ENCODE measurements at places on chromosomes 12 and 14.

DNA sequence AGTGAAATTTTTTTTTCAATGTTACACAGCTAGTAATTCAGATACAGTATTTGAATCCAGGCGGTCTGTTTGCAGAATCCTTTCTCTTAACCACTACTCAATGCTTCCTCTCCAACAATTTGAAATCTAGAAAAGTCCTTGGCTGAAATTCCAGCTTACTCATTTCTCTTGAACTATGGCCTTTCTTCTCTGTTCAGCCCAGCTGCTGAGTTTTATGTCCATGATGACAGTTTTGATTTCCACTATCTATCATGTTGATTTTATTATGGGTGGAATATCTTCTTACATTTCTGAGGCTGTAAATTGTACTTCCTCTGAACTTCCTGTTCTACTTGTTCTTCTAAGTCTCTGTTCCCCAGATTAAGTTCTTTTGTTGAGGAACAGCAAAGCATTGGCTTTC lies 315.3 kb downstream of the DIO2 start:
- no peak for DNase-seq

GRCh38 chr14:59086241-59086882 lies 102.1 kb upstream of the DAAM1 start:
- no peak for DNase-seq

GRCh38 chr14:87233806-87234384 lies 759.1 kb downstream of the GALC start:
- no peak for DNase-seq

DNA sequence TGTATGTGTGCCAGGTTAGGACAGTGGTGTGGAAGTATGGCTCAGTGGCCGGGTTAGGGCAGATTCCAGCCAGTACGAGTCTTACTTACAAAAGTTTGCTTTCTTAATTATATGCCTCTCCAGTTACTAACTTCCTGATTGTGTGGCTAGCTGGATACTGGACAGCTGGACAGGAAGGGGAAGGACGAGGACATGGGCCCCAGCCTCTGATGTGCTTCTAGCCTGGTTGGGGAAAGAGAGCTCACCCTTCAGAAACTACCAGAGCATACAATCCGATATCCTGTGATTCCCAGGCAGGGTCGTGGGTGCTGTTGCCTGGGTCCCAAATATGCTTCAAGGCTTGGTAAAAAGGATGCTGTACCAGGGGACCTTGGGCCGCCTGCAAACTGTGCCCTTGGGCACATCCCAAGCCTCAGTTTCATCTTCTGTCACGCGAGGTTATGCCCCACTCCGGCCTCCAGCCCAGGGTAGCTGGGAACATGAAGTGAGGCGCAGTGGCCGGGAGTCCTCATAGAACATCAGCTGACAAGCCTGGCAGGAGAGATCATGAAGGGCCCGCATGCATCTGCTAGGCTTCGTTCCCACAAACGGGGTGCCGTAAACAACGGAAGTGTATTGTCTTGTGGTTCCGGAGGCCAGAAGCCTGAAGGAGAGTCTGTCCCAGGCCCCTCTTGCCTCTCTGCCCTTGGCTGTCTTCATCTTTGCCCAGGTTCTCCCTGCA lies 23.2 kb upstream of the RIN3 start:
- DNase-seq, result no peak

DNA sequence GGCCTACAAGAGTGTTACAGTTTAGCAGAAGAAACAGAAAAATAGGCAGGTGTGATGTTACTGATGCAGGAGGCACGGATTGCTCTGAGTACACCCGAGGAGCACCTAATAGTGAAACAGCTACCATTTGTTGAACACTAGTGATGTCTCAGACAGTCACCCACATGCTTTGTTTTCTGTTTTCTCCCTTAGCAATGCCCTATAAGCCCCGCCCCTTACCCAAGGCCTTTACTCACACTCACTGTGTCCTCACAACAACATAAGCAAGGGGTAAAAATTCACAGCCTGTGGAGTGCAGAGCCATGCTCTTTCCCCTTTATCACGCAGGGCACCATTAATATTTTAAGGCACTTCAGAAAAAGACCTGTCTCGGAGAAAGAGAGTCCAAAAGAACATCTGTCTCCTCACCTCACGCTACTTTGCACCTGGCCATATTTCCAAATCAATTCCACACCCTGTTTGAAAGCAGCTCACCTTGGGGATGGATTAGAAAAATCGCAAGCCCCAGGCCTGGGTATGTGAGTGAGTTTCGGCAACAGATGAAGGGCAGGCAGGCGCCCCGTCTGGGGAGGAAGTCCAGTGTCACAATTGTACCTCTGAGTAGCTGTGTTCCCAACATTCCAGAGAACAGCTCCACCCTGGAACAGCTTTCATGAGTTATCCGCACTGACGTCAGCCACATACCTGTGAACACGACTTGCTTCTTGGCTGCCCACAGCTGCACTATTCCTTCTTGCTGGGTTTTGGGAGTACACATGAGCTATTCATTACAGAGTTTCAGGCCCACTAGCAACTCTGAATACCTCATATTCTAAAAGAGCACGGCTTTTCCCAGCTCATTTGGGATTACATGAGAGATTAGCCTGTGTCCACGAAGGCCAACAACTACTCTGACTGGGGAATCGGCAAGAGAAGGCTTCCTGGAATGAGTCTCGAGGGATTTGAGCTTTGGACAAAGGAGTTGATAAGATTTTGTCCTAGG lies 26.0 kb downstream of the MAPK1IP1L start:
- DNase-seq, result peak; percentile 92

- no peak for DNase-seq
Measured at GRCh38 chr14:77406086-77406485, 17.2 kb downstream of the NOXRED1 start.

GRCh38 chr14:54275997-54276725 lies 120.6 kb upstream of the CDKN3 start:
- no peak for DNase-seq

DNA sequence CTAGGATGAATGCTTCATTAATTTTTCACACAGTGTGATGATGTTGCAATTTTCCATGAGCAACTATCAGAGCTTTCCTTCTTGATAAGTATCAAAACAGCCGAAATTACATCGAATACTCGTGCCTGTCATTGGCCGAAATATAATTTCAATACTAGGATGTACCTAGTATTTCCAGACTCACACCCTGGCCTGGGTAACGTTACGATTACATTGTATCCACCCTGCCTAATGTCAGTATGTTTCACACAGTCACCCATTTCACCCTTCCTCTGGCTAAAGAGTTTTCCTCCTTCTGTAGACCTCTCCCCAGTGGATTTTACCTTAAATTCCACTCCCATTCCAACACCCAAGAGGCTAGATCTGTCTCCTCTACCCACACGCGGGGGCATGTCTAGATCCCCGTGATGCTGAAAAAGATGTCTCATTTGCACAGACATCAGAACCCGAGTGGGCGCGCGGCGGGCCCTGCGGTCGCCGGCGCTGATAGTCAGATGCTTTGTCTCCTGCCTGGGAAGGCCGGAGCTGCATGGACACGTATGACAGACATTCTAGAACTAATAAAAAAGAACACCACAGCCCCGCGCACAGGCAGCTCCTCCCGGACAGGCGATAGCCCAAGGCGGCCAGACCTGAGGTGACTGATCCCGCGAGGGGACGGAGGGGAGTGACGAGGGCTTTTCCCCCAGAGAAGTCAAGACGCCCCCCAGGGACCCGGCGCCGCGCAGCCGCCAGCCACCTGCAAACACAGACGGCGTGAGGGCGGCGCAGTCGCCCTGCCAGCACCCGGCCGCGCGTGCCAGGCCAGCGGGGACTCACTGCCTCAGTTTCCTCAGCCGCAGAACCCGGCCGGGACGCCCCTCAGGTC lies 723 bp downstream of the KIF21A start:
- no peak for DNase-seq

DNA sequence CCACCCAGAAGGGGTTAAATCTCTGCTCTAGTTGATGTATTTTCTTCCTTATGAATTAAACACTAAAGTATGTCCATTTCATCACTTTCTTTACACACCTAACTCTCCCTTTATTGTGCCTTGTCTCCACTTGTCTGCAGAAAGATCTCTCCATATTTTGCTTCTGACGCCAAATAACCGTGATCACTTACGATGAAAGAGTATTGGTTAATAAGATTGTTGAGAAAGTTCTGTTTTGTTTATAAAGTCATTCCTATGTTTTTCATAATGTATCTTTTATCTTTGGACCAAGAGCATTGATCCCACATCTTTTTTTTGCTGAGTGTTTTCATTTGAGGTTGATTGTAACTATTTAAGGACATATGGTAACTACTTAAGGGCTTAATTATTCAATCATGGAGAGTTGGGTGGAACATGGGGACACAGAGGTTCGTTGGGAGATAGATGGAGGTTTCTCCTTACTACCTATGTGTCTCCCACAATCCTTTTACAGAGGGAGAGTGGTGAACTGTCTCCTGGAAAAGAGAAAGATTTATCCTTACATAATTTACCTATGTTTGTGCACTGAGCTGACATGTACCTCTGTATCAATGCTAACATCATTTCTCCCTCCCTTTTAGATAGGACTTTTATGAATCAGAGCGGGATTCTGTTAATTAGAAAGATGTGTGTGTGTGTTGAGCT lies 120.7 kb upstream of the SLC38A2 start:
- DNase-seq, result no peak

DNA sequence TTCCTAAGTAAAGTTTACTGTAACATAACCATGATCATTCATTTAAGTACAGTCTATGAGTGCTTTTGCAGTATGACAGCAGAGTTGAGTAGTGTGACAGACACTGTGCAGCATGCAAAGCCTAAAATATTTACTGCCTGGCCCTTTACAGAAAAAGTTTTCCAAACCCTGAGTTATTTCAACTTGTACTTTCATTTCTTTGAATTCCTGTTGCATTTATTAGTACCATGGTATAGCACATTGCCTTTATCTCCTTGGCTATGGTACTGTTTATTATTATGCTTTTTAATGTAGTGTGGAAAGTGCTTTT lies 6.2 kb downstream of the ARHGAP5 start:
- no peak for DNase-seq

- no peak for DNase-seq
Measured at GRCh38 chr14:53493320-53493719, 340.2 kb upstream of the DDHD1 start.

DNA sequence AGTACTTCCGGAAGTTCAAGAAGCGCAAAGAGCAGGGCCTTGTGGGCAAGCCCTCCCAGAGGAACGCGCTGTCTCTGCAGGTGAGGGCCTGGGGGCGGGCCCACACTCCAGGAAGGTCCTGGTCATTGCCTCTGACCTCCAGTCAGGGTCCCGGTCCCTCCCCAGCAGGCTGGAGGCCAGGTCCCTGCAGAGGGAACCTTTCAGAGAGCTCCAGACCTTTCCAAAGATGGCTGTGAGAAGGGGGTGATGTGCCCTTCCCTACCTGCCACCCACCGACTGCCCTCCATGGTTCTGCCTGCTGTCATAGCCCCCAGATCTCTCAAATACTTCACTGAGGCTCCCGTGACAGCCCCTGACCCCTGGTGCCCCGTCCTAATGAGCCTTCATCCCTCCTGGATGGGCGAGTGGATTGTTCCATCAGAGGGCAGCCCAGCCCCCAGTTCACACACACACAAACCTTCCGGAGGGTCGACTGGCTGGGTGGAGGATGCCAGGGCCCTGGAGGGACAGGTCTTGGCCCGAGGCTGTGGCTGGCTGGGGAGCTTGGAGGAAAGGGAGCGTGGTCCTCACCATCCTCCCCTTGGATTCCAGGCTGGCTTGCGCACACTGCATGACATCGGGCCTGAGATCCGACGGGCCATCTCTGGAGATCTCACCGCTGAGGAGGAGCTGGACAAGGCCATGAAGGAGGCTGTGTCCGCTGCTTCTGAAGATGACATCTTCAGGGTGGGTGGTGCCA lies 117.5 kb upstream of the FKBP4 start:
- no peak for DNase-seq

- no peak for DNase-seq
Measured at GRCh38 chr14:103144085-103144484, 20.8 kb downstream of the TNFAIP2 start.

- DNase-seq, result no peak
Measured at GRCh38 chr12:98385641-98386040, 129.7 kb upstream of the TMPO start.

- DNase-seq, result no peak
Measured at GRCh38 chr14:35867280-35867629, 41.1 kb downstream of the BRMS1L start.

DNA sequence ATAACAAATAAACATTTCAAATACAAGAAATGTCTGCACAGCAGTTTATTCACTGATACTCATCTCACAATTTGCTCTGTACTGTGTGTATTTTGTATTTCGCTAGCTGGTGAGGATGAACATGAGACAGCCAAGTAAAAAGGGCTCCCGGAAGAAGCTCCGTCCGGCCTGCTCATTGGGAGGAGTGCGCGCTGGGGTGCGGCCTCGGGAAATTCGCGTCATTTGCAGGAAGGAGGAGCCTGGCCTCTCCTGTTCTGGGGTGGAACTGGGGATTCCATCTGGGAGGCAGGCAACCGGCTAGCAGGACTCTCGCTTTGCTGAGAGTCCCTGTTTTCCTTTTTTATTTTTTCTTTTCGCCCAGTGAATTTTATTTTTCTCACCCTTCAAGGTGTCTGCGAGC lies 368.4 kb upstream of the TMEM132C start:
- no peak for DNase-seq

- no peak for DNase-seq
Measured at GRCh38 chr12:132834181-132834711, 5.6 kb upstream of the GOLGA3 start.

- no peak for DNase-seq
Measured at GRCh38 chr12:121990692-121991603, 30.7 kb upstream of the BCL7A start.

DNA sequence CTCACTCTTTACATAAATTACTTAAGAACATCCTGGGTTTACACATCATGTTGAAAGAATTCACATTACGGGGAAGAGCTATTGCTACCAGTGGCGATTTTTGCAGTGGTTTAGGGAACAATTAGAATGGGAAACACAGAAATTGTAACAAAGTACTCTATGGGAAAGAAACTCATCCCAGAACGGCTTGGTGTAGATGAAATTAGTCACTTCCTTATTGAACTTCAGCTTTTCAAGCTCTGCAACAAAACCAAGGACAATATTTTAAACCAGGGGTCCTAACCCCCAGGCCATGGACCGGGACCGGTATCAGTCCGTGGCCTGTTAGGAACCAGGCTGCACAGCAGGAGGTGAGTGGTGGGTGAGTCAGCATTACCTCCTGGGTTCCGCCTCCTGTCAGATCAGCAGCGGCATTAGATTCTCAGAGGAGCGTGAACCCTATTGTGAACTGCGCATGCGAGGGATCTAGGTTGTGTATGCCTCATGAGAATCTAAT lies 32.3 kb upstream of the FICD start:
- DNase-seq, result no peak

- DNase-seq, result no peak
Measured at GRCh38 chr12:52539083-52539820, 13.7 kb downstream of the KRT71 start.

- DNase-seq, result peak; percentile 68
Measured at GRCh38 chr14:59028476-59029202, 159.8 kb upstream of the DAAM1 start.

- DNase-seq, result no peak
Measured at GRCh38 chr12:92778525-92778924, 75.7 kb downstream of the PLEKHG7 start.

All from HCT116 (cell line).